ENCODE measurements at places on chromosomes 5 and 9. TPM values are rescaled to one million over a fixed set of nuclear protein-coding genes. Genes with fewer than 3 reads are reported as not detected.
A peak's percentile ranks its signal among the peaks of the same experiment; 100 is the strongest.

DNA sequence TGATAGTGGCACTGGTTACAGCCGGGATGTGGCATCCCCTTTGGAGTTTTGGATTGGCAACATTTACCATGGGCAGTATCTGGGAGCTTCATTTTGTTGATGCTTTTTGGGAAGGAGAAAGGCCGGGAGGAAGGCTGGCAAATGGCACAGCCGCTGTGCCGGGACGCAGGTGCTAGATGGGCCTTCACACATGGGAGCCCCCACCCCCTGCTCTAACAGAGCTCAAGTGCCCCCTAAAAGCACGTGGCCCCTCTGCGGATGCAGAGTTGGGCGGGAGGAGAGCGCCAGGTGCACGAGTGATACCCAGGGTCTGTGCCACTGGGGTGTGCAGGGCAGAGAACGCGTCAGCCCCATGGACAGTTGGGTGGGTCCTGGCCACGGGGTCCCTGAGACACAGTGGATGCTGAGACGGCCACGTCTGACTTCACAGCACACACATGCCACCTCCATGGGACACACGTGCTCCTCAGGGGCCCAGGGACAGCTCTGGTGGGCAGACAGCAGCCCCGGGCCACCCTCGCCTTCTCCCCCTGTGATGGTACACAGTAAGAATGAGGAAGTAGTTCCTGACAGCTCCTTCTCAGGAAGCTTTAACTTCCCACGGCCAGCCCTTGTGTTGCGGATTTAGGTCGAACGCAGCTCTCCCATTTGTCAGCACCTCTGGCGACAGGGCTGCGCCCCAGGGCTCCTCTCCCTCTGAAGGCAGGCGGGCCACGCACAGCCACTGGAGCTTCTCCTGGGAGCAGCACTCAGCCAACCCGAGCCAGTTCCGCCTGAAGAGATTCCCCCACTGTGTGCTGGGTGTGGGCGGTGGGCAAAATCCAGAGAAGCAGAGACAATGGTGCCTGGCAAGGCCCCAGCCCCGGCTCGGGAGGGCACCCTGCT lies 10.8 kb downstream of the SLC9A3 start:
- H3K27ac ChIP-seq: no peak overlapping the region
- H3K4me3 ChIP-seq: no peak overlapping the region
- no peak for DNase-seq
- no peaks in the 10 kb centered on the region for H3K36me3 ChIP-seq

GRCh38 chr5:90894866-90895420 lies 336.3 kb downstream of the ADGRV1 start:
- H3K36me3 ChIP-seq: no peaks in the 10 kb centered on the region
- no peaks in the 10 kb centered on the region for H3K27me3 ChIP-seq
- no peak overlapping the region for H3K4me3 ChIP-seq
- H3K4me1 ChIP-seq: no peaks in the 10 kb centered on the region
- no peak overlapping the region for H3K27ac ChIP-seq

- H3K27ac ChIP-seq: no peak overlapping the region
- no peaks in the 10 kb centered on the region for H3K4me1 ChIP-seq
- H3K36me3 ChIP-seq: no peaks in the 10 kb centered on the region
- no peaks in the 10 kb centered on the region for H3K27me3 ChIP-seq
- no peak overlapping the region for H3K4me3 ChIP-seq
Observed at GRCh38 chr9:79255651-79256260, 316.0 kb upstream of the TLE4 start.

CTNNA1 gene
- polyA plus RNA-seq: 131 TPM

FOXD4L6 gene
- polyA plus RNA-seq: not detected

NCS1 gene
- polyA plus RNA-seq: 21.3 TPM

- no peak for DNase-seq
- no peak overlapping the region for H3K27ac ChIP-seq
- no peak overlapping the region for H3K4me3 ChIP-seq
- peaks cover 3% of the 10 kb centered on the region for H3K4me1 ChIP-seq
- no peaks in the 10 kb centered on the region for H3K27me3 ChIP-seq
Observed at GRCh38 chr9:112836394-112836793, 54.3 kb downstream of the SLC46A2 start.

IL3 gene
- polyA plus RNA-seq: not detected

GRCh38 chr5:156414391-156414790 lies 87.4 kb downstream of the SGCD start:
- peaks cover 7% of the 10 kb centered on the region for H3K4me1 ChIP-seq
- H3K36me3 ChIP-seq: no peaks in the 10 kb centered on the region
- DNase-seq: no peak
- no peaks in the 10 kb centered on the region for H3K27me3 ChIP-seq

- H3K4me3 ChIP-seq: peak overlapping the region; percentile 99
- no peaks in the 10 kb centered on the region for H3K36me3 ChIP-seq
- no peaks in the 10 kb centered on the region for H3K27me3 ChIP-seq
- H3K4me1 ChIP-seq: no peaks in the 10 kb centered on the region
- no peak for DNase-seq
Observed at GRCh38 chr5:116084287-116084691, 536 bp upstream of the COMMD10 start.

ZNF608 gene
- 4.3 TPM for polyA plus RNA-seq

All from aorta (tissue), 5 donors.